ENCODE measurements at places on chromosomes 5 and 9. TPM values are rescaled to one million over a fixed set of nuclear protein-coding genes. Genes with fewer than 3 reads are reported as not detected.

DNA sequence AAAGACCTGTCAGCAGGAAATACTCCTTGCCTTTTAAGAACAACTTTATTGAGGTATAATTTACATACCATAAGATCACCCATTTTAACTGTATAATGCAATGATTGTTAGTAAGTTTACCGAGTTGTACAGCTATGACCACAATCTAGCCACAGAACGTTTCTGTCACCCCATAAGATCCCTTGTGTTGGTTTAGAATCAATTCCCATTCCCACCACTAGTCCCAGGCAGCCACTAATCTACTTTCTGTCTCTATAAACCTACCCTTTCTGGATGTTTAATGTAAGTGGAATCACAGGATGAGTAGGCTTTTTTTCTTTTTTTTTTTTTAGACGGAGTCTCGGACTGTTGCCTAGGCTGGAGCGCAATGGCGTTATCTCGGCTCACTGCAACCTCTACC is 4.4 kb downstream of the GPR107 start:
- no peak for DNase-seq

GPR150 gene
- total RNA-seq = not detected

PCDHA1 gene
- total RNA-seq = 0.03 TPM

DNA sequence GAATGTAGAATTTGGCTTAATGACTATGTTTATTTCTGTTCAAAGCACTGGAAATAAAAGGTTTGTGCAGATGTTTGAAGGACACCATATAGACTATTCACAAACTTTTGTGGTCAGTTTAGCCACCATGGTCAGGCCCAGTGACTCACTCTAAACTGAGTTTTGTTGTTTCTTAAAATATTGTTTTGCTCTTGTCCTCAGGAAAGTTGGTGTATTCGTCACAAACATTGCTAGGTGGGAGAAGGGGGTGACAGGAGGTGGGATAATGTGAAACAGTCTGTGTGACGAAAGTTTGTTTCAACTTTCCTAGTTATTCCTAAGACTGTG is 35.0 kb upstream of the LIFR start:
- DNase-seq = no peak

GRCh38 chr5:154986151-154986550 is 27.4 kb upstream of the KIF4B start:
- DNase-seq = no peak
